Upper lobe of right lung (tissue), 1 donor: ENCODE measurements at places on chromosomes 2 and 18.
A peak's percentile ranks its signal among the peaks of the same experiment; 100 is the strongest.

GRCh38 chr2:18845854-18846445, 256.6 kb upstream of the NT5C1B start:
- no peak for DNase-seq

DNA sequence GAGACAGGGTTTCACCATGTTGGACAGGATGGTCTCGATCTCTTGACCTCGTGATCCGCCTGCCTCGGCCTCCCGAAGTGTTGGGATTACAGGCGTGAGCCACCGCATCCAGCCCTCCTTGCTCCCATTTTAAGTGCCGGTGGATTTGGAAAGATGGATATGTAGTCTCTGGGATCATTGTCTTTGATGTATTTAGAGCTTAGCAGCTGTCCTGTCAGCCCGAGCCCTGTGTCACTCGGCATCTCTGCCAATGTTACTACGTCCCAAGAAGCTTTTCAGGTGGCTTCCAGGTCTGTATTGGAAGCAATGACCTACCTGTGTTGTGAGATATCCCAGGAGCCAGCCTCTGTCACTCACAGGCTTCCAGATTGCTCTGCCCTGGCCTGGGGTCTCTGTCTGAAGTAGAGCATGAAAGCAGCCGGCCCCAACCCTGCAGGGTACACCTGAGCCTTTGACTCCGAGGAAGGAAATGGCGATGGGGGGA, 35.3 kb downstream of the MAP4K4 start:
- DNase-seq, result no peak

DNA sequence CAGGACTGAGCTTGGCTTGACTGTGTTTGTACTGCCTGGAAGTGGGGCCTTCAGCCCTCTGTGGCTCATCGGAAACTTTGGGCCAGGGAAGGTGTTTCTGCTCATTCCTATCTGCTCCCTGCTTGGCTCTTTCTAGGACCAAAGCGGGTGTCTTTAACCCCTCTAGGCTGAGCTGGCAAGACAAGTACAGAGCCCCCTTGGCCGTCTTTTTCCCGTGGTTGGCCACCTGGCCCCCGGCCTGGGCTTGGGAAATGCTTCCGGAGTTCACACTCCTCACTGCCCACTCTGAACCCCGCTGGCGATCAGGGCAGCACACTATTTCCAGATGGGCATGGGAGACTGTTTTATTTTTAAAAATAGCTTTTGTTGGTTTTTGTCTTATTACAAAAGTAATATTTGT, 243.0 kb downstream of the DYSF start:
- peak; percentile 46 for DNase-seq

GRCh38 chr2:96174251-96175144, 29.3 kb upstream of the DUSP2 start:
- DNase-seq, result peak; percentile 88

DNA sequence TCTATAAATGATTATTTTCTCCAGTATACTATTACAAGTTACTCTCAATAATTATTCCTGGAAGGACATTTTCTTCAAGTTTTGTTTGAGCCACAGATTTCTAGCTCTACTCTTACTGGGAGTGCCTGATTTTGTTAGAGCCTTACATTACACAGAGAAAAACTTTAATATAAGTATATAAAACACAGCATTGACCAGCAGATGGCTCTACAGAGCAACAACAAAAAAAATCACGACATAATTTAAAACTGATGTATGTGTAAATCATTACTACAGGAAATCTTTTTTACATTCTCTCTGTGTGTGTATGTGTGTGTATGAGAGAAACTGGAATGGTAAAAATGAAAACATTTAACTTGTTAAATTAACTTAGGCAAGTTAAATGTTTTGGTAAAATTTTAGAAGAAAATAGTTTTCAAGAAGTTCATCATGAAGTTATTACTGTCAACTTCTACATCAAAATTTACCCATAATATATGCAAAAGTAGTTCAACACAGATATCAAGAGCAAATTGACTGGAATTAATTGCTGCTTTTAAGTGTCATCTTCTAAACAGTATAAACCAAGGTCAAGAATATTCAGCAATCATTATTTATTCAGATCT, 103.3 kb downstream of the MDH1 start:
- no peak for DNase-seq

- no peak for DNase-seq
These were observed 729.4 kb downstream of the RNF144A start for GRCh38 chr2:7646661-7647060.

- DNase-seq, result no peak
These were observed 340.4 kb upstream of the MMADHC start for GRCh38 chr2:149928011-149928410.
